ENCODE measurements at places on chromosomes 6 and 20. TPM values are rescaled to one million over a fixed set of nuclear protein-coding genes. Genes with fewer than 3 reads are reported as not detected.
A peak's percentile ranks its signal among the peaks of the same experiment; 100 is the strongest.

DNA sequence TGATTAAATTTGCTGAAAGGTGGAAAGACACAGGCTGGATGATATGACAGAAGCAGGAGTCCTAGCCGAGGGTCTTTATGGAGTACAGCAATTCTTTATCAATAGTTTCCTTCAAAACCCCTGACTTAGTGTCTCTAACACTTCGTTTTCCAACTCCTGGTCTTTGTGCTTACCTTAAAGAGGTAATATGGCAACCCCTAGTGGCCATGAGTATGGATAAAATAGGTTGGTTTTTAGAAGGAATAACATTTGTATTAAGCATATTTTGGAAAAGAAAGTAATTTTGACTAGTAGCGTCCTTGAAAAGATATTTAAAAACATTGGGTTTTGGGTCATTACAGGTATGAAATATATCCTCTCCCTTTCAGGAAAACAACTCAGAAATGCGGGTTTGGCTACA lies 51.9 kb downstream of the VGLL2 start:
- no peaks in the 10 kb centered on the region for H3K4me1 ChIP-seq
- H3K4me3 ChIP-seq: no peak overlapping the region
- no peak for DNase-seq

The CHRNA4 gene
- not detected for total RNA-seq

- H3K27me3 ChIP-seq: no peaks in the 10 kb centered on the region
- H3K27ac ChIP-seq: peak overlapping the region; percentile 99
- DNase-seq: peak; percentile 30
- H3K36me3 ChIP-seq: peaks cover 14% of the 10 kb centered on the region
- peaks cover 17% of the 10 kb centered on the region for H3K4me1 ChIP-seq
Observed at GRCh38 chr6:26383624-26384417, 913 bp downstream of the BTN2A2 start.

GRCh38 chr6:168333491-168333890 lies 13.9 kb upstream of the DACT2 start:
- no peak overlapping the region for H3K27ac ChIP-seq
- H3K4me1 ChIP-seq: no peaks in the 10 kb centered on the region
- peaks cover 17% of the 10 kb centered on the region for H3K27me3 ChIP-seq
- no peak overlapping the region for H3K4me3 ChIP-seq
- no peak for DNase-seq

GRCh38 chr6:165850434-165851019 lies 187.5 kb upstream of the PDE10A start:
- peaks cover 63% of the 10 kb centered on the region for H3K27me3 ChIP-seq
- H3K27ac ChIP-seq: no peak overlapping the region
- no peak overlapping the region for H3K4me3 ChIP-seq
- H3K36me3 ChIP-seq: no peaks in the 10 kb centered on the region
- peaks cover 10% of the 10 kb centered on the region for H3K4me1 ChIP-seq

DNA sequence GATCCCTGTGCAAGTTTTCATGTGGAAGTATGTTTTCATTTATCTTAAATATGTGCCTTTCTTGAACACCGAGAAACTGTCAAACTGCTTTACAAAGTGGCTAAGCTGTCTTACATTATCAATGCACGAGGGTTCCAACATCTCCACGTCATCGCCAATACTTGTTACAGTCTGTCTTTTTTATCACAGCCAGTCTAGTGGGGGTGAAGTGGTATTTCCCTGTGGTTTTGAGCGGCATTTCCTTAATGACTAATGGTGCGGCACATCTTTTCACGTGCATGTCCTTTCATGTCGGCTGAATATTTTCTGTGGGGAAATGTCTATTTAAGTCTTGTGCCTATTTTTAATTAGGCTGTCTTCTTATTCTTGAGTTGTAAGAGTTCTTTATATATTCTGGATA lies 280.4 kb downstream of the FOXC1 start:
- peak; percentile 24 for DNase-seq
- no peak overlapping the region for H3K27ac ChIP-seq
- H3K27me3 ChIP-seq: no peaks in the 10 kb centered on the region
- peaks cover 14% of the 10 kb centered on the region for H3K36me3 ChIP-seq
- H3K4me1 ChIP-seq: peaks cover 14% of the 10 kb centered on the region

The CTSZ gene
- 18.4 TPM for total RNA-seq

- H3K27me3 ChIP-seq: peaks cover 4% of the 10 kb centered on the region
- no peak for DNase-seq
- no peak overlapping the region for H3K4me3 ChIP-seq
- H3K27ac ChIP-seq: no peak overlapping the region
- peaks cover 2% of the 10 kb centered on the region for H3K36me3 ChIP-seq
Observed at GRCh38 chr6:33004940-33005339, 4.5 kb downstream of the HLA-DOA start.

The BPIFB3 gene
- total RNA-seq: not detected

The DPM1 gene
- total RNA-seq: 66.6 TPM
